ENCODE measurements at places on chromosomes 2 and 18.

DNA sequence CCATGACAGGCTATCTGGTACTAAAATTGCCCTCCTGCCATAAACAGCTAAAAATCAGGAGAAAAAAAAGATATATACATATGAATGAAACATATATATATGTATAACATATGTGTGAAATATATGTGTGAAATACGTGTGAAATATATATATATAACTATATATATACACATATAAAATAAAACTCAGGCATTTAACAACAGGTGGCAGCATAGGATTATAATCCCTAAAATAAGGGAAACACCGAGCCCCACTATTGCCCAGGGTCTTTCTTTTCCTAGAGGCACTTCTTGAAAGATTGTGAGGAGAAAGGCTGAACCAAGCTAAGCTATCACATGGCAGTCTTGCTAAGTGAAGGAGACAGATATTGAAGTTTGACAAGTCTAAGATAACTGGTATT, 65.9 kb upstream of the CYTIP start:
- no peak for DNase-seq

DNA sequence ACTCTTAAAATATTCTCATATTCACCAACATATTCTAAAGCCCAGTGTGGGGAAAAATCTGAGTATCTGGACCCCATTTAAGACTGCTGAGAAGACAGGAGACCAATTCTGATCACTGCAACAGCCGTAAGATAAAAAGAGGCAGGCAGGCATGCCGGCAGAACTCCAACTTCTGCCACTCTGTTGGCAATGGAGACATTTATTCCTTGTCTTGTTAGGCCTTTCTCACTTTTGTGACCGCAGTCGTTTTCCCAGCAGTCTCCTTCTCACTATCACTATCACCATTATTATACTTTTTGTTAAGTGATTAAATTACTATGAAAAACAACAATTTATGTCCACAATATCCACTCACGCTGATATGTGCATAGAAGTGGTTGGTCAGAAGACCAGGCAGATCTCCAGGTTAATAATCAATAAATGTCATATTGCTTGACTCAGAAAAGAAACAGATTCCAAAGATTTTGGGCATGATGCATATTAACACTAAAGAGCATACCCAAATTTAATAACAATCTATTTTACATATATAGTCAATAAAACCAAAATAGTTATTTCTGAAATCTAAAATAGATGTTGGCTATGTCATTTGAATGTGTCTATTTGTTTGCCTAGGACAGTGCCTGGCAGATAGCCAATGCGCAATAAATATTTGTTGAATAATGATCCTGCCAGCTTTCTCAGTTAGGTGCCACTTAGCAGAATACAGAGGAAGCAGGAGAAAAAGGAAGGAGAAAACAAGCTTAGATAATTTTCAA, 38.2 kb downstream of the SESTD1 start:
- DNase-seq = no peak

DNA sequence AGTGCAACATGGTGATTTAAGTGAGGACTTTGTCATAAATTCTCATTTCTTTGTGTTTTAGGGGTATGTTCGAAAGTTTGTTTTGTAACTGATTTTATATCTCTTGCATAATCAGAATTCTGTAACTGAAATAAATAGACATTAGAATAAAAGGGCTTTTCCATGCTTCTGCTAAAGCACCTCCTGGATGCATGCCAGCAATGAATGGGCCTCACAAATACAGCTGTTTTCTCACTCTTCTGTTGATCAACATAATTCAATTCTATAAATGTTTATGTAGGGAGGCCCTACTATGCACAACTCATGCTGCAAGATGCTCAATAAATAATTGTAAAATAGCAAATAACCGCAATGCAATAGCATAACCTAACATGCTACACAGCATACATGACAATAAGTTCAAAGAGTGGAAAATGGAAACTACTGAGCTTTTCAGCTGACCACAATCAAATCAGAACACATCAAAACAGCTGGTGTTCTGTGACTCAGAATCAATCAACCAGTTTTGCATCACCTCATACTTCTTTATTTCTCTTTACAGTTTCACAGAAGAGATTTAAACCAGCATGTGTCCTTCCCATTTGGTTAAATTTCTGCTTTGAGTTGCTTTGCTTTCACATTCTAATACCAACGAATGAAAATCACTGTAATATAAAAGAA, 11.0 kb downstream of the CDH7 start:
- DNase-seq = no peak

DNA sequence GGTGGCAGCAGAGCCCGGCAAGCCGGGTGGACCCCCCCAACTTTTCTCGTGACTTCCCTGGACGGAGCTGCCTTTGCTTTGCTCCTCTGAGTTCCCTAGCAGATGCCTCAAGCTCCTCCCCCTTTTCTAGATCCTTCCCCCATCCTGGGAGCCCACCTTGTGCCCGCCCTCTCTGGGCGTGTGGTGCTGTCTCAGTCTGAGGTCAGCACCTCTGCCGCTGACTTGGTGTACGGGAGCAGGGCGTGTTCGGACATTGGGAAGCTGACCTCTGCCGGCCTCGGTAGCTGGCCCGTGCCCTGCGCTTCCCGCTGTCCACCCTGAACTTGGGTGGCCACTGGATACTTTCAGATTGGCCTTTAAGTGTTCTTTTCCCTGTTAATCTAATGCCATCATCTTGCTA, 19.6 kb upstream of the ESPNL start:
- DNase-seq = no peak

DNA sequence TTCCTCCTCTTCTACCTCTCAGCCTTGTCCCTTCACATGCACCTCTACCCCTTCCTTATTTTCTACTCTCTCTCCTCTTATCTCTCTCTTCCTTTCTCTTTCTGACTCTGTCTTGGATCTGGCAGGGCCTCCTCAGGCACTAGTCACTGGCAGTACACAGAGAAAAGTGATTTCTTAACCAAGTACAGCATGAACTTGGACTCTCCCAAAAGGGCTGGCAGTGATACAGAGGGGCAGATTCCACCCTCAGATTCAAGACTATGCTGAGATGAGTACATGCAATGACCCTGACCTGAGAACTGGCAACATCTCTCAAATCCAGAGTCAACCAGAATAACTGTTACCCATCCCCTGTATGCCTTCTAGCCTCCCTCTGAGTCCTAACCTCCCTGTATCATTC, 4.3 kb downstream of the AOX1 start:
- DNase-seq = no peak

- DNase-seq = no peak
Observed at GRCh38 chr2:218485986-218486667, 67.2 kb downstream of the VIL1 start.

DNA sequence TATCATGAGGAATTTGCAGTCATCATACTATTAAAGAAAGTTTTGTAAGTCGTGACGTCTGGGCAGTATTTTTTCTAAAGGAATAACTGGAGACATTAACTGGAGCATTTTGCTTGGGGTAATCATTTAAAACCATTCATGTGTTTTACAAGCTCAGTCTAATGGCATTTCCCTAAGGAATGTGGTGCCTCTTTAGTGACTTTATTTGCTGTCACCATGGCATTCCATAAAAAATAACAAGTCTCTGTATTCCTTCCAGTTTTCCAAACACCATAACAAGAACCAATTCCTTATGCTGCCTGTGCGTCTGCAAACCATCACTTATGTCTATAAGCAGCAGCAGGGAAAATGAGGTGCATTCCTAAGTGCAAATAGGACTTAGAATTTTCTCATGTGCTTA, 82.8 kb downstream of the EPB41L3 start:
- no peak for DNase-seq

- no peak for DNase-seq
Observed at GRCh38 chr2:209422191-209422754, 1.6 kb upstream of the MAP2 start.

GRCh38 chr2:238790833-238791230, 57.1 kb upstream of the TWIST2 start:
- no peak for DNase-seq

GRCh38 chr2:238346544-238346943, 26.2 kb downstream of the TRAF3IP1 start:
- no peak for DNase-seq

DNA sequence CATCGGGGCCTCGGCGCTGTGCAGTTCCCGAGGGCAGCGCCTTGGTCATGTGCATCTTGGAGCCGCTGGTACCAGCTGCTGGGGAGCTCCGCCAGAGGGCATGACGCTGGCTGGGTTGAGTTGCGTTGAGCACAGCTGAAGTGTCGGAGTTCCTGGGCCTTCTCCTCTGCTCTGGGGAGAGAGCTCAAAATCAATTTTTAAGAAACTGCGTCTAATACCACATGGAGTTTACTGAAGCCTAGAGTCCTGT, 48.7 kb downstream of the GREB1 start:
- no peak for DNase-seq

GRCh38 chr18:76264198-76264875, 230.7 kb downstream of the ZNF516 start:
- no peak for DNase-seq

DNA sequence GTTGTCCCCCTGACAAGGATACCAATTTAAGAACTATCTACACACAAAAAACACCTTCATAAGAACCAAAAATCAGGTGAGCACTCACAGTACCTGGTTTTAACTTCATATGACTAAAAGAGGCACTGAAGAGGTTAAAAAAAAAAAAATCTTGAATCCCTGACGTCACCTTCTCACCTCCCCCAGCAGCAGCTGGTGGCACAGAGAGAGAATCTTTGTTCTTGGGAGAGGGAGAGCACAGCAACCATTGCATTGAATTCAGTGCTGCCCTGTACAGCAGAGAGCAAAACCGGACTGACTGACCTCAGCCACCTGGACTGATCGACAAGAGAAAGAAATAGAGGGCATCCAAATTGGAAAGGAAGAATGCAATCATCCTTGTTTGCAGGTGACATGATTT, 566.0 kb downstream of the TMX3 start:
- no peak for DNase-seq

GRCh38 chr2:209121691-209122090, 302.2 kb upstream of the MAP2 start:
- no peak for DNase-seq

GRCh38 chr2:229126066-229126465, 145.0 kb downstream of the PID1 start:
- no peak for DNase-seq

GRCh38 chr2:202127687-202128331, 54.8 kb downstream of the KIAA2012 start:
- DNase-seq = no peak

- no peak for DNase-seq
Observed at GRCh38 chr2:219107758-219108157, 47.0 kb upstream of the IHH start.

DNA sequence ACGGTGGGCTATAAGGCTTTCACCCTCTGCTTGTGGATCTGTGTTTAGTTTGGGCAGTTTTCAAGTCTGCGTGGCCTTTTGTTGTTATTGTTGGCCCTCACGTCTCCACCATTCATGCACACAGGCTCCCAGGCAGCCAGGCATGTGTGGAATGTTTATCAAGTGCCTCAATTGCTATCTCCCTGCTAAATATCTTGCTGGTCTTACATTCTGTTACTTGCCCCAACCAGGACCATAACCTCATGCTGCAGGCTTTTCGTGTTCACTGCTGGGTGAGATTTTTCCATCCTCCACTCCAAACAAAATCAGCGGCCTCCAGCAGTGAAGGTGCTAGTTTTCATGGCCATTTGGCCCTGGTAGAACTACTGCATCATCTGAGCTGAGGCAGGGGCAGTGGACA, 63.0 kb upstream of the DSC1 start:
- no peak for DNase-seq

DNA sequence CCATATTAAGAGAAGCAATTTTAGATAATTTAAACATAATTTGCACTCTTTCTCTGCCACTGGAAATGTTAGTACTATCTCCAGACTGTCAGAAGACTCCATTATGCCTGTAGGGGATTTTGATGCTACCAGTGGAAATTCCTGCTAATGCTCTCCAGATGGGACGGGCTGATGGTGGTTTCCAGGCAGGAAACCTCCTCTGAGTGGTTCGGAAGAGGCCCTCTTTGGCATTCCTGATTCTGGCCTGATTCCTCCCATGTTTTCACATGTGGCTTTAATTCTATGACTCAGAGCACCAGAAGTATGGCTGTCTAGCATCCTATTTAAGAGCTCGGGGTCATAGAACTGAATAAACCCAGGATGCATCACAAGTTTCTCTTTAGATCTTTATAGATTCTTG, 70.9 kb upstream of the ST6GAL2 start:
- DNase-seq = no peak

Measured in T-helper 2 cell (primary cell).